ENCODE measurements at places on chromosomes 12 and 14. TPM values are rescaled to one million over a fixed set of nuclear protein-coding genes. Genes with fewer than 3 reads are reported as not detected.
A peak's percentile ranks its signal among the peaks of the same experiment; 100 is the strongest.

- no peaks in the 10 kb centered on the region for H3K27me3 ChIP-seq
- no peak for DNase-seq
- no peak overlapping the region for H3K27ac ChIP-seq
These were observed 96.5 kb downstream of the KCNA5 start for GRCh38 chr12:5140190-5140589.

GRCh38 chr14:26527095-26527494 is 70.7 kb downstream of the NOVA1 start:
- DNase-seq, result no peak
- H3K4me1 ChIP-seq, result peaks cover 4% of the 10 kb centered on the region
- no peak overlapping the region for H3K27ac ChIP-seq
- no peaks in the 10 kb centered on the region for H3K36me3 ChIP-seq

The FGF6 gene
- not detected for total RNA-seq

DNA sequence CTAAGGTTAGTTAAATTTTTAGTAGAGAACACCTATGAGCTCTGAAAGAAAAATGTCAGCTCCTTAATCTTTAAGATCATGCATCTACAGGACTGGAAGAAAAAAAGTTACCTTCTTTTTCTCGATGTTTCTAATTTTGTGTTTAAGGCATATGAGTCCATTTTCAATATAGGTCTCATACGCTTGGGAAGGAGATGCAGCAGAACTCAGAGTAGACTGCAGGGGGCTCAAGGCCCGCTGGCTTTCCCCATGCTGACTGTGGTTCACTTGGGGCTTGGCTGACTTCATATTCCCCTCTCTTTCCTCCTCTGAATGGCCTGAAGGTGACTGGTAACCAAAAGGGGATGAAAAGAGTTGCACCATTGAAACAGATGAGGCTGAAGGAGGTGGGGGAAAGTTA is 1.5 kb downstream of the CAPRIN2 start:
- peaks cover 3% of the 10 kb centered on the region for H3K36me3 ChIP-seq
- H3K27me3 ChIP-seq, result no peaks in the 10 kb centered on the region
- H3K4me1 ChIP-seq, result peaks cover 1% of the 10 kb centered on the region
- peak; percentile 41 for DNase-seq

The HOXC11 gene
- total RNA-seq, result not detected

The TMEM229B gene
- total RNA-seq, result 4.5 TPM

DNA sequence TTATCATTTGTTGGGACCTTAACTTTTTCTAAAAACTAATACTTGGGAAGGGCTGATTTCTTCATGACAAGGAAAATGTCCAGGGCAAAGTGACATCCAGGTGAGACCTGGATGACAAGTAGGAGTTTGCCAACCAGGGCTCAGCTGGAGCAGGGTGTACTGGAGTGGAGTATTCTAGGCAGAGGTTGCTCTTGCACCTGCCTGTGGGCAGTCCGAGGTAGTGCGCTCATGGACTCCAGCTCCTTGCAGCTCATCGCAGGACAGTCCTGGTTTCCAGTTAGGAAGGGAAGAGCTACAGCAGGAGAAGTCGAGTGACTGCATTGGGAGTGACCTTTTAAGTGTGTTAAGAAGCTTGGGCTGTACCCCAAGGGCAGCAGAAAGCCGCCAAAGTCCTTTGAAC is 175.9 kb downstream of the PELI2 start:
- H3K27ac ChIP-seq, result no peak overlapping the region
- no peak for DNase-seq
- H3K27me3 ChIP-seq, result no peaks in the 10 kb centered on the region
- H3K4me3 ChIP-seq, result no peak overlapping the region
- H3K4me1 ChIP-seq, result no peaks in the 10 kb centered on the region

The OAS2 gene
- total RNA-seq, result 11.3 TPM

DNA sequence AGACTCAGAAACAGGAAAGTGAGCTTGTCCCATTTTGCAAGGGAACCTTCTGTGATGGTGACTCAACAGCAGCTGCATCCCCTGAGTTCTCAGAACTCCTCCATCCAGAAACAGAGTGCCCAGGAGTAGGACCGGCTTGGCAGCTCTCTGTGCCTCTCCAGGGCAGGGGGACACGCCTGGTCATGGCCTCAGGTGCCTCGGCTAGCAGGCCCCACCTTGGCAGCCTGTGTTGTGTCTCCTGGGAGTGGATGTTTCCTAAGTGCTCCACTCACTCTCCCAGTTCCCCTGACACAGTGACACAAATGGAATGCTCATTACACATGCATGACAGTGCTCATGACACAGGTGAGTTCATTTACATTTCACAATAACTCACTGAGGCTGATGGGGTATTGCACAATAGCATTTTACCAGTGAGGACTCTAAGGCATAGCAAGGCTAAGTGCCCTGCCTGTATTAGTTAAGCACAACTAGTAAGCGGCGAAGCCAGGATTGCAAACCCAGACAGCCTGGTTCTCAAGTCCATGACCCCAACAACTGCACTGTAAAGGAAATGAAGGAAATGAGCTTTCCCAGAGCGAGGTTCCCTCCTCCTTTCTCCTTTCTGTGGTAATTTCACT is 47.4 kb downstream of the CALM1 start:
- H3K27ac ChIP-seq, result no peak overlapping the region
- H3K4me3 ChIP-seq, result no peak overlapping the region
- DNase-seq, result peak; percentile 68
- no peaks in the 10 kb centered on the region for H3K27me3 ChIP-seq
- no peaks in the 10 kb centered on the region for H3K4me1 ChIP-seq

Data from lung (tissue), 17 donors.